ENCODE measurements at places on chromosomes 3 and 15. TPM values are rescaled to one million over a fixed set of nuclear protein-coding genes. Genes with fewer than 3 reads are reported as not detected.

RYR3 gene
- total RNA-seq, result 0.17 TPM

SH3GL3 gene
- under 0.01 TPM for total RNA-seq

TRPM7 gene
- 62.9 TPM for total RNA-seq

WDR72 gene
- not detected for total RNA-seq

GABRR3 gene
- total RNA-seq, result not detected
